ENCODE measurements at places on chromosomes 7 and 10.

- no peak for DNase-seq
Measured at GRCh38 chr7:156435486-156436231, 204.9 kb upstream of the RNF32 start.

GRCh38 chr7:72098807-72099580, 313.1 kb downstream of the CALN1 start:
- peak; percentile 13 for DNase-seq

GRCh38 chr10:132784866-132785722, 853 bp downstream of the NKX6-2 start:
- DNase-seq: no peak

- no peak for DNase-seq
Measured at GRCh38 chr7:158431055-158431940, 156.3 kb downstream of the PTPRN2 start.

DNA sequence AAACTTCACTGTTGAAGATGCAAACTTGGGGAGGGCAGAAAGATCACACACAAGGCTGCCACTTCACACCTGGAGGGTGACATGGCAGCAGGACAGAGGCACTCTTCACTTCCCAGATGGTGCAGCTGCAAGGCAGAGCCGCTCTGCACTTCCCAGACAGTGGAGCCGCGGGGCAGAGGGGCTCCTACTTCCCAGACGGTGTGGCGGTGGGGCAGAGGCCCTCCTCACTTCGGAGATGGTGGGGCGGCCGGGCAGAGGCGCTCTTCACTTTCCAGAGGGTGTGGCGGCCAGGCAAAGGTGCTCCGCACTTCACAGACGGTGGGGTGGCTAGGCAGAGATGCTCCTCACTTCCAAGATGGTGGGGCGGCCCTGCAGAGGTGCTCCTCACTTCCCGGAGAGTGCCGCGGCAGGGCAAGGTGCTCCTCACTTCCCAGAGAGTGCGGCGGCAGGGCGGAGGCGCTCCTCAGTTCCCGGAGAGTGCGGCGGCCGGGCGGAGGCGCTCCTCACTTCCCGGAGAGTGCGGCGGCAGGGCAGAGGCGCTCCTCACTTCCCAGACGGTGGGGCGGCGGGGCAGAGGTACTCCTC, 58.3 kb upstream of the PPP1R9A start:
- DNase-seq: no peak

- no peak for DNase-seq
Measured at GRCh38 chr10:11521860-11522259, 89.6 kb downstream of the USP6NL start.

GRCh38 chr7:141071260-141071854, 2.5 kb upstream of the TMEM178B start:
- no peak for DNase-seq

DNA sequence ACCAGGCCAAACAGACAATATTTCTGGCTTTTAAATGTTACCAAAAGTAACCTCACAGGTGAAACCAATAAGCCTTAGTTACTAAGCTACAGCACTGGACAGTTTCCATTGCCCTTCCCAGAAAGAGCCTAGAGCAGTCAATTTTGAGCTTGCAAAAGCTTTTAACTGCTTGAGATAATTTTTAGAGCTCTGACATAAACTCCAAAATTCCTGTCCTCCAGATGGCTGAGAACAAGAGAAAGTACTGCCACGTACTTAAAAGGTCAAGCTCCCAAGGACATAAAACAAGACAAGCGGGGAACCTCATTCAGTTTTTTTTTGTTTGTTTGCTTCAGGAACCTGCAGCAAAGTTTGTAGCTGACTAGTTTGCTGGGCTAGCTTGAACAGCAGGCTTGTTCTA, 54.1 kb downstream of the BBS9 start:
- DNase-seq: no peak

DNA sequence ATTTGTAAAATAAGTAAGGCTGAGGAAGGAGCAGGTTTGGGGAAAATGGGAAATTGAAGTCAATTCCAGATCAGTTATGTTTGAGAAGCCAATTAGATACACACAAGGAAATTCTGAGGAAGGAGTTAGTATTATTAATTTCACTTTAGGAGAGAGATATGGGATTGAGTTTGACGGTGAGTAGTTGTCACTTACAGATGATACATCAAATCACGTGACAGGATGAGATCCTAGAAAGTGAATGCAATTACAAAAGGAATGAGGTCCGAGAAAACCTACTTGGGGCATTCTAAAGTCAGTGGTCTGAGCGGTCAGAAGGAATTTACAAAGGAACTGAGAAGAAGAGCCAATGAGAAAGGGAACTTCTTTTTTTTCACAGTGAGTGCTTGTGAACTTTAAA, 364.3 kb upstream of the TMEM229A start:
- peak; percentile 10 for DNase-seq

- DNase-seq: no peak
Measured at GRCh38 chr7:136698231-136698630, 170.2 kb upstream of the CHRM2 start.

- no peak for DNase-seq
Measured at GRCh38 chr7:44094883-44095592, 9.1 kb upstream of the AEBP1 start.

GRCh38 chr7:36852017-36852416, 127.7 kb upstream of the AOAH start:
- no peak for DNase-seq

DNA sequence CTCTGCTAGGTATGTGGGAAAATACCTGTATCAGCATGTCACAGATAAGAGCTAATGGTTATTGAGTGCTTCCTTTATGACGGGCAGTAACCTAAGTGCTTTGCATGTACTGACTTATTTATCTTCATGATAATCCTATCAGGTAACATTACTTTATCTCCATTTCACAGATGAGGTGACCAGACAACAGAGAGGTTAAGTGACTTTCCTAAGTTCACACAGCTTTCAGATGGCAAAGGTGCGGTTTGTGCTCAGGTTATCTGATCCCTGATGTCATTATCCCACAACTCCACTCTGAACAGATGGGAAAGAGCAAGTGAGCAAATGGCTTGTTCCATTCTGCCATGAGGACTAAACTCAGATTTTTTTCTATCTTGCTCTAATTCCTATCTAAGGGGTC, 217.0 kb upstream of the PODXL start:
- no peak for DNase-seq

DNA sequence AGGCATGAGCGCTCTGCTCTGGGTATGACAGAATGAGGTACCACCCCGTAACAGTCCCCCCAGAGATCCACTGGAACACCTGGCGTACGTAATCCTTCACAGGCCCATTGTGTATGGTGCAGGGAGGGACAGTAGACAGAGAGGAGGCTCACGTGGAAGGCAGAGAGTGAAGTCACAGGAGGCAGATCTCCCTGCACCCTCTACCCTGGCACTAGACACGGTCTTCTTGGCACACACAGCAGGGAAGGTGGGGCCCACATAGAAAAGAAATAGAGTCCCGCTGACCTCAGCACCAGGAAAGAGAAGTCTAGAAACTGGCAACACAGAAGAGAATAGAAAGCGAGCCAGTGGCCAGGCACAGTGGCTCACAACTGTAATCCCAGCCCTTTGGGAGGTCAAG, 51.9 kb downstream of the SLC29A4 start:
- DNase-seq: no peak

DNA sequence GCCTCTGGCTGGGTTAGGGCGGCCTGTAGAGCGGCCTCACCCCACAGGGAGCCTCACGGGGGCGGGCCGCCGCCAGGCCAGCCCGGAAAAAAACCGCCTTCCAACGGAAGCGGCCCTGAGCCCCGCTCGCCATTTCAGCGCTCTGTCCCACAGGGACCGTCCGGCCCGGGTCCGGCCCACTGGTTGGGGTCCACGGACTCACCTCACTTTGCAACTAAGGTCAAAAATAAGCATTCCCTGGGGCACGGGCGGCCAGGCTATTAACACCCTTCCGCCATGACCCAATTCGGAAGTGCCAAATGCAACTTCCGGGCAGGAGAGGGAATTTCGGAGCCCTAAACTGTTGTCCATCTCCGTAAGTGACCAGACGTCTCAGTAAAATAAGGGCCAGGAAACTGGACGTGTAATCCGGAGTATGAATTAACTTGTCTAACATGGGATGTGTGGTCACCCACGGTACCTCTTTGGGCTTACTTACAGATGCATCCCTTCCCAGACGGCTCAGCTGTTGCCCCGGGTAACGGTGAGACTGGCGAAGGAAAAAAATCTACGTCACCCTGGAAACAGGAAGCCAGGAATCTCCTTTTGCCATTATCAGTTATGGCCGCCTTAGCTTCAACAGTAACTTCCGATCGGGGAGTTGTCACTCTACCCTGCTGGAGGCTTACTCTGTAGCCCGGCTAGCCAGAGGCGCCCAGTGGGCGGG, at the start of gene BBIP1:
BBIP1 (minus strand) TSS at position 538 of the 706 bp plus-strand sequence. CDS start 1,023 bp downstream, outside the sequence.
- DNase-seq: peak; percentile 100

DNA sequence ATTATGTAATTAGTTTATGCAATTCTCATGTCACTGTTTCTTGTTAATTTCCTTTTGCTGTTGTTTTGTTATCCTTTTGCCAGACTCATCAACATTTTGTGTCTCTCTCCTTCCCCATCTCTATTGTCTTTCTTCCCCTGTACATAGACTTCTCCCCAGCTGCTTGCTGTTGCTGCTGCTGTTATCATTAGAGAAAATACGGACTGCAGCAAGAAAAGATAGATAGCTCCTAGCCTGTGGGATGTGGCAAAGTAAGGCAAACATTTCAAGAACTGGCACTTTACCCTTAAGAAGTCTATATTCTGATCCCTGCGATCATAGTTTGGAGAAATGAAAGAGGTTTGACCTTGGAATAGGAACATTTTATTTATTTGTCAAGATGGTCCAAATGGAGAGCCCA, 162.2 kb downstream of the AOAH start:
- no peak for DNase-seq

DNA sequence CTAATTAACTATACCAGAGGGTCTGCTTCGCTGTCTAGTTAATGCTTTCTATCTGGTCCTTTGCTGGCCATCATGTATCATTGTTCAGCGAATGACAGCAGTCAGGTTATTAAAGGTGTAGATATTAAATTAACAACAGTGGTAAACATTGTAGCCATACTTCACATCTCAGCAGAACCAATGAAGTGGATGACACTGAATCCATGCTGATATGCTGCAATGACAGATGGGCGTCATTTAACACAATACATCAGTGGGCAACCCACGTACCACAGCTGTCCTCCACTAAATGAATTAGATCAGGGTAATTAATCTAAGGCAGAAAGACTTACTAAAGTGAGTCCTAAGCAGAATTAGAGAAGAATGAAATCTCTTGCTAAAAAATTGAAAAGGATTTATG, 767.2 kb downstream of the NXPH1 start:
- no peak for DNase-seq

GRCh38 chr10:33126742-33127141, 168.7 kb upstream of the ITGB1 start:
- DNase-seq: no peak

DNA sequence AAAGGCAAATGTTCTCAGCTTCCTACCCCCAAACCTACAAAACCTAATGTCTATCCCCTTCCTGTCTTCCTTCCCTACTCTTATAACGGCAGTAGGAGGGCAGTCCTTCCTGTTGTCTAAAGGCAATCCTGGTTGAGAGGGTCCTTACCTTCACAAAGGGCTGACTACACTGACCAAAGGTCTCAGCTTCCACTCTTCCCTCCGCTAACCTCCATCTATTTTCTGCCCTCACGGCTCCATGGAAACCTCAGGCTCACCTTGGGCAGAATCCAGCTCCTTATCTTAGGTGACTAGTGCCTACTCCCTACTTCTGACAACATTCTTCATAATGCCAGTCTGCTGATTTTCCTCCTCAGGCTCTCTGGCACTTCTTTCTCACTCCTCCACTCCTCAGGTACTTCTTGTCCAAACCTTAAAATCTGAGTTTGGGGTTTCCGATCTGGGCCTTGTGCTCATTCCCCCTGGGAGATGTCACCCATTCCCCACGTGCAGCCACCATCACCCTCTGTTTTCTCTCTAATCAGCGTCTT, 542 bp downstream of the FBXL13 start:
- peak; percentile 31 for DNase-seq

DNA sequence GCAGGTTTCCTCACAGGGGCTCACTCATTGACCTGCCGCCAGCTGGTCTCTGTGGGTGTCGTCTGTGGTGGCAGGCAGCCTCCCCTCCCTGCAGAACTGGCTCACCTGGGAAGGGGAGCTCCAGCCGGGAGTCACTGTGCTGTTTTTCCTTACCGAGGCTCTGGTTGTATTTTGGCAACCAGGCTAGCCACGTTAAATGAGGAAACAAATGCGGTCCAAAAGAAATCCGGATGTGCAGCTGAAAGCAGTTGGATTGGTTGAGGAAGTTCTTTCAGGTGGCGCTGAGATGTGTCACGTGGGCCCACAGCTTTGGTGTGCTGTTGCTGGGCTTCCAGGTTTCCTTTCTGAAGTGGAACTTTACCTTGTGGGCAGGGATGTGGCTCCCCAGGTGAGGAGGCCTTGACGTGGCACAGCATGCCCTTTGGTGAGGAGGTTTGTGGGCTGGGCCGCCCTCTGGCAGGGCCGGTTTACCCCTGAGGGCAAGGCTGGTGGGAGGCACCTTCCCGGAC, 14.2 kb downstream of the MTURN start:
- DNase-seq: no peak

GRCh38 chr7:71988201-71988600, 423.9 kb downstream of the CALN1 start:
- no peak for DNase-seq

DNA sequence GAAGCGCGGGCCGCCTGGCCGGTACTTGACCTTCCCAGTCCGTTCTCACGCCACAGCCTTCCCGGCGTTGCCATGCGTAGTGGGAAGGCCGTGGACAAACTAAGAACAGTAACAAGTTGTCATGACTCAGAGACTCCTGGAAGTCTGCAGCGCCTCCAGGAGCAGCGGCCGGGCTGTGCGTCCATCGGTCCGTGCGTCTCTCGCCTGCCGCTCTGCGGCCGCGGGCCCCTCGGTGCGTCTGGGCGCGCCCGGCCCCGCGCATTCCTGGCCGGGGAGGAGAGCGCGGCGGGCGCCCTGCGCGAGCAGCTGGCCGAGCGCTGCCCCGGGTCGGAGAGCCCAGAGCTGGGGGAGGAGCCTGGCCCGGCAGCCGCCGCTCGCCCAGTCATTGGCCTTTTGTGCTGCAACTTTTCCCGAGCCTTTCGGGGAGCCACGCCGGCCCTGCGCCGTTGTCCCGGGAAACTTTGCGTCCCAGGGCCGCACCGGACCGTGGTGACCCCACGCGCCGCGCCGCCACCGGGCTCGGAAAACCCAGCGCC, 123.7 kb downstream of the TACC2 start:
- DNase-seq: peak; percentile 92

GRCh38 chr10:76559892-76560220, 1077.8 kb downstream of the KCNMA1 start:
- no peak for DNase-seq

- DNase-seq: no peak
Measured at GRCh38 chr7:30886608-30887011, 25.0 kb upstream of the AQP1 start.

- no peak for DNase-seq
Measured at GRCh38 chr10:84523526-84523925, 195.1 kb downstream of the CCSER2 start.

GRCh38 chr7:138919216-138919615, 62.0 kb downstream of the KIAA1549 start:
- no peak for DNase-seq

Data from HT1080 (cell line).